ENCODE measurements at places on chromosomes 4 and X. TPM values are rescaled to one million over a fixed set of nuclear protein-coding genes. Genes with fewer than 3 reads are reported as not detected.

Gene P2RY8
- total RNA-seq, result not detected

Gene AWAT2
- total RNA-seq, result not detected

Gene ESX1
- total RNA-seq, result not detected

Gene CXCL5
- total RNA-seq, result 0.17 TPM

Gene UGT2B11
- total RNA-seq, result not detected

Gene PLA2G12A
- total RNA-seq, result 88.4 TPM

Gene FAM120C
- total RNA-seq, result 4.6 TPM

Gene NAP1L3
- 3.5 TPM for total RNA-seq

Gene ADGRL3
- not detected for total RNA-seq

Gene PNMA6F
- total RNA-seq, result not detected

Gene CT45A6
- total RNA-seq, result not detected

Gene POU3F4
- not detected for total RNA-seq

Gene MBNL3
- 1.4 TPM for total RNA-seq

Gene OCIAD2
- total RNA-seq, result 83.2 TPM

Gene PLAC8
- under 0.01 TPM for total RNA-seq

Gene TMPRSS11E
- not detected for total RNA-seq

Gene CDKL2
- total RNA-seq, result 1.2 TPM

Gene RRH
- not detected for total RNA-seq

Gene CFAP299
- total RNA-seq, result 8.3 TPM

Gene NDP
- 0.34 TPM for total RNA-seq

Gene PROM1
- not detected for total RNA-seq

Gene ASMT
- total RNA-seq, result not detected

Gene CD40LG
- not detected for total RNA-seq

Gene NXF2
- total RNA-seq, result not detected

Measured in bronchial smooth muscle cell (primary cell).